ENCODE measurements at places on chromosomes 6 and 20.

GRCh38 chr6:84805145-84805544, 40.7 kb upstream of the TBX18 start:
- DNase-seq: no peak

DNA sequence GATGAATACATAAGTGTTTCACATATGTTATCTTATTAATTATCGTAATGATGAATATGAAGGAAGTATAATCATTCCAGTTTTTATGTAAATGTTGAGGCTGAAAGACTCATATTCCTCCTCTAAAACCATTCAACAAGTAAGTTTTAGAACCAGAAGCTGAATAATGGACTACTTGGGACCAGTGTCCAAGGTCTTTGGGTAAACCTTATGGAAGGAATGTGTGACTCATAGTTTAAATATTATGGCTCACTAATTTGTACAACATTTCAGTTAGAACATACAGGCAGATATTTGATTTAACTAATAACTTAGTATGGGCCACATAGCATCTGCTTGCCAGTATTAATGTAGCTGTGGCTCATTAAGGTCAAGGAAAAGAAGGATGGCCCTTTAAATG, 209.6 kb downstream of the TFAP2B start:
- DNase-seq: no peak

DNA sequence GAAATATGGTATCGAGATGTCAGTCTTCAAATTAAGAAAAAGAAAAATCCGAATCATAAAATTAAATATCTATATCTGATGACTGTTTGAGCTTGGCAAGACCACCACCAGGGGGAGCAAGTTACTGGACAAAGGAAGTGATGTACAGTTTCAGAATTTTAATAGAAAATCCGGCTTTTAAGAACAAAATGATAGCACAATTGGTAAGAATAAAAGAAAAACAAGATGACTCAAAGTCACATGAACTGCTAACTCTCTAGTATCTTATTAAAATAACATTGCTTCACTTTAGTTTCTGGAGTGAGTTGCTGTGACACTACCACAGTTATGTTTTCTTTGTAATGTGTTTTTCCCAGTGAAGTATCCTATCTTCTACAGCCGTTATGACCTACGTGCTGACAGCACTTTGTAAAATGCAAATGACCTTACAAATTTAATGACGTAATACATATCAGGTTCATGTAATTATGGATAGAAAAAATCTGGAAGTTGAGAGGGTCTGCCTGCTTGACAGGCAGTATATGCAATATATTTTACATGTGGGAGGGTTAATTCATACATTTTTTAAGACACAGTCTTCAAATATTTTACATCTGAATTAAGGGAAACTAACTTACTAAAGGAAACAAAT, 405.3 kb upstream of the HS3ST5 start:
- no peak for DNase-seq

GRCh38 chr20:8562356-8562755, 430.3 kb downstream of the PLCB1 start:
- DNase-seq: no peak

GRCh38 chr20:9397928-9398327, 116.5 kb upstream of the LAMP5 start:
- DNase-seq: no peak

DNA sequence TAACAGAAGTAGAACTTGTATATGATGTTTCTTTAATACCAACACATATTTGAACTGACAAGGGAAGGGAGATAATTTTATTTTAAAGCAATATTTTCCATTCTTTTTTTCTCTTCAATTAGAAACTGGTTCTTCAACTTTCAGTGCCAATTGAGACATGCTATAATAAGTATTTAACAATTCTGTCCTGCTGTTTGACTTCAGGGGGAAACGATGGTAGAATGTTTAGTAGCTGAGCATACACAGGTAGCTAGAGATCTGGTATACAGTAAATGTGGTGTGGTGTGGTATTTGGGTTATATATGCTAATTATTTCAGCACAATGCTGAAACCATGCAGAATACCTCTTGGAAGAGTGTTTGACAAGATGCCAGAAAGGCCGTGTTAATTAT, 156.9 kb downstream of the ARID1B start:
- no peak for DNase-seq

GRCh38 chr6:101730954-101731353, 337.4 kb downstream of the GRIK2 start:
- no peak for DNase-seq

- no peak for DNase-seq
Observed at GRCh38 chr20:3775457-3776108, 5.7 kb downstream of the SPEF1 start.

- no peak for DNase-seq
Observed at GRCh38 chr6:63734923-63735322, 99.3 kb downstream of the PHF3 start.

DNA sequence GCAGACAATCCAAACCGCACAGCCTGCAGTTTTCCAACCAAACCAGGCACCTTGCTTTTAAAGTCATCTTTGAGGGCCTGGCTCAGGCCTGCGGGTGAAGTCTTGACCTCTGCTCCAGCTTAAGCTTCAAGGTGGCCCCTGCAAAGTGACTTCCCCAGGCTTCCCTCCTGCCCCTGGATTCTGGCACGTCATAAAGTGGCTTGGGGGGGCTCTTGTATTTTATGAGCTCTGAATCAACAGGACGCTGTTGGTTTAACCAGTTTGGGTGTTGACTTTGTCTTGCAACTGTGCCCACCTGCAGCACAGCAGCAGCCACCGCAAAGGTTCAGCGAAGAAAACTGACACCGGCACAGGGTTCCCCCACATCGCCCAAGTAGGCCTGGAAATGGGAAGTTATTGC, 81.2 kb downstream of the NFATC2 start:
- no peak for DNase-seq

DNA sequence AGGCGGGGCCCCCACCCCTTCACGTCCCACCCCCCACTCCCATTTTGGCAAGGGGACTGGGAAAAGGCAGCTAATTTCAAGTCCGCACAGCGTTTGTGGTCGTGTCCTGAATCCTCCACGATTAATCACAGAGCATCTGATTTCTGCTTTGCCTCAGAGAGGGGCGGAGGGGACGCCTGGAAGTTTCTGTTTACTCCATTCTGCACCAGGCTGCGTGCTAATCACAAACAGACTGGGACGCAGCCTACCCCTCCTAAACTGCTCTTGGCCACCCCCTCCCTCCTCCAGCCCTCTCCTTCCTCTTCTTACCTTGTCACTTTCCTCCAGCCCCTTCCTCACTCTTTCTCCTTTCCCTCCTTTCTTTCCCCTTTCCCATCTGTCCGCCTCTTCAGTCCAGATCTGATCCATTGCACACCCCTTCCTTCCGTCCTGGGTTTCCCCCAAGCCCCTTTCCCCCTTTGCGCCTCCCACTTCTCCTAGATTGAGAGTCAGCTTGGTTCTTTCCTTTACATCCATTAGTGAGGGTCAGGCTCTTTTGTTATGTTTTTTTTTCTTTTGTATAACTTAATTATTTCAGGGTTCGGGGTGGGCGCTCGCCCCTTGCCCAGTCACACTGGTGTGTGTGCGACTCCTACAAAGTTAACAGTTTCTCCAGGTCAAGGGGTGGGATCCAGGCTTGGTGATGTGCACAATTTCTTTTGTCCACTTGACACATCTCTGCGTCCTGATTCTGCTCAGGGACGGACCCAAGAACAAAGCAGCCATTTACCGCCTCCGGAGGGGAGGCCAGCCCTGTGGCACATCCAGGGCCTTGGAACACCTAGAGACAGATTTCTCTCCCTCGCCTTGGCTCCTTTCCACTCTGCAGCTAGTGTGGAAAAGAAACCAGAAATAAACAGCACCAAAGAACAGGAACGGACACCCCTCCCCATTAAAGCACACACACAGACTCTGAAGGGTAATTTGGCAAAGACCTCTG, 520 bp upstream of the RIPOR3 start:
- DNase-seq: no peak

DNA sequence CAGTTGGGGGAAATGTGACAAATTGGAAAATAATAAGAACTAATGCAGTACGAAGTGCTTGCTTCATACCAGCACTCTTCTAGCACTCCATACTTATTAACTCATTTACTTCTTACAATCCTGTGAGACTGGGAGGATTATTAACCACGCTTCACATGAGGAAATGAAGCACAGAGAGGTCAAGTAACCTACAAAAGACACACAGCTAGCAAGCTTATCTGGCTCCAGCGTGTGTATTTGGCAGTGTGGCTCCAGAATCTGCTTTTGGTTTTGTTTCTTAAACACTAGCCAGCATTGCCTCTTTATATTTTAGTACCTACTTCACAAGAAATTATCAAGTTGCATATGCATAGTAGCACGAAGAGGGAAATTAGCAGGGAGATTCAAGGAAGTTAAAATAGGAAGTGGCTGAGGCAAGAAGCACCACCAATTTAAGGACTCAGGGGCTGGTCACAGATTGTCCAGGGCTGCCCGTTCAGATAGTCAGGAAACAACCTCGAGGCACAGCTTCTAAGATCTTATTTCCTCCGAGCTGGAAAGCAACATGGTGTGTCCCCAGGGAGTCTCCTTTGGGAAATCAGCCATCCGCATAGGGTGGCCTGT, 302.7 kb upstream of the PRDM1 start:
- DNase-seq: no peak

GRCh38 chr6:168385037-168385759, 55.8 kb upstream of the SMOC2 start:
- no peak for DNase-seq

- DNase-seq: no peak
Observed at GRCh38 chr6:168239044-168239773, 80.4 kb downstream of the DACT2 start.

DNA sequence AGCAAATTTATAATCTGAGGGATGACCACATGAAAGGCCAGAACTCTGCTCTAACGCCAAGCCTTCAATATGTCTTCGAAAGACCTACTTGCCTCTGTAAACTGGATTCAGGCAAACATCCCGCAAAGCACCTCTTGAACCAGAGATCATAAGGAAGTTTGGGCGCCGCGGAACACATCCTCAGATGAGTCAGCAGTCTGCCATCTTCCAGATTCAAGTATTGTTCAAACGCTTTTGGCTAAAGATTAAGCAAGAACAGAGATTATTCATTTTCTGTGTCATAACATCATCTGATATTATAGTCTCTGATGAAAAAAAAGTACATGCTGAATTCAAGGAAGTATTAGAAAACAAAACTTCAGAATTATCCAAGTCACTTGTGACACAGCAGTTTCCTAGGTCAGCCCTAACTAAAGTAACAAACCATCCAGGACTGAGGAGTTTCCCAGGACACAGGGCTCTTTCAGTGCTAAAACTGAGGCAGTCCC, 20.8 kb downstream of the TBC1D7 start:
- DNase-seq: no peak

GRCh38 chr6:75376347-75377024, 91.9 kb upstream of the TMEM30A start:
- DNase-seq: no peak

- DNase-seq: no peak
Observed at GRCh38 chr20:45183084-45183483, 8.4 kb downstream of the PI3 start.

DNA sequence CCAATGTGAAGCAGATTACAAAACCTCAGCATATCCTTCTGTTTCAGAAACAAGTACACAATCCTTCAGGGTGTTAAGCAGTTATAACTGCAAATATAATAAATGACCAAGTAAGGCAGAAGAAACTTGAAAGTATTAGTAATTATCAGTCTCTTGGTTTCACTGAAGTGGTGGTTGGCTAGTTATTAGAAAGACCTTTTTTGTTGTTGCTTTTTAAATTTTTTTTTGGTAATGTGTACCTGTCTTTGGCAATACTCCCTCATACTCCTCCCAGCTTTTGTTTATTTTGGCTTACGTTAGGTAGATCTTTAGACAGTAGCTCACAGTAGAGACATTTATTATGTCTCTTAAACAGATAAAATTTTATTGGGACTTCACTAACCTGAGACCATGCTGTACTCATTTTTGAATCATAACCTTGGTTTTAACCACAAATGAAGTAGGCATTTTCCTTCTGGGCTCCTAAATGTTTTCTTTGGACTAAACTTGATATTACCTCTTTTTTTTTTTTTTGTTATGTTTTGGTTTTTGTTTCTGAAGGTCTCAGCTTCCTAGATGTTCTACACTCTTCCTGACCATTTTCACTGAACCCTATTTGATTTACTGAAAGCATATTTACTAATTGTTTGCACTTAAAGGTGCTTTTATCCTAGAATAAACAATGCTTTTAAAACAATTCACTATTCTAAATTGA, 6.4 kb downstream of the CD2AP start:
- DNase-seq: no peak

GRCh38 chr20:32336918-32337347, 21.2 kb upstream of the ASXL1 start:
- DNase-seq: no peak

DNA sequence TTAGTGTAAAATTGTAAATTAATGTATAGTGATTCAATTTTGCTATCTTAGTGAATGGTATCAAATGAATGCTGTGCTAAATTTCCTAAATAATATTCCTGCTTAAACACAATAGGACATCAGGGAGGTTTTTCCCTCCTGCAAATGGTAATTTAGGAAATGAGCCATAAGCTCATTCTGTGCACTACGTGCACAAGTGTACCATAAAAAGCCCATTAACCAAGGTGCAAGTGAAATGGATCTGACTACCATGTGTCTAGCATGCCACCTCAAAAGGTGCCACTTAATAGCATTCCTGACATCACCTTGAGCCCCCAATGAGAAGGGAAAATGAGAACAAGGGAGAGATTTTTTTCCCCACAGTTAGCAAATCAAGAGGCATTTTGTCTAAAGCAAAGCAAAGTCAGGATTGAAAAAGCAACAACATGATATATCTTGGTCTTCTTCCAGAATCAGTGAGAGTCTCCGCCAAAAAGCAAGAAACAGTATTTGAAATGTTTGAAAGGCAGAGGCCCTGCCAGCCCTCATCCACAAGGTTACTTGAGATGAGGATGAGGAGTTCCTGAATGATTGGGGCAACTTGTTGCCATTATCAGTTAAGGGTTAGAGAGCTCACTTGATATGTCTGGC, 334.2 kb upstream of the RSPO3 start:
- DNase-seq: no peak

GRCh38 chr6:1526398-1527072, 83.2 kb upstream of the FOXC1 start:
- DNase-seq: no peak

GRCh38 chr6:9140951-9141460, 705.7 kb upstream of the SLC35B3 start:
- no peak for DNase-seq

GRCh38 chr6:140980265-140980887, 1152.3 kb upstream of the GJE1 start:
- DNase-seq: no peak

GRCh38 chr20:3181270-3181669, 7.9 kb upstream of the LZTS3 start:
- no peak for DNase-seq
